Spinal cord (tissue), 10 donors: ENCODE measurements at places on chromosomes 2 and 18.
A peak's percentile ranks its signal among the peaks of the same experiment; 100 is the strongest.

DNA sequence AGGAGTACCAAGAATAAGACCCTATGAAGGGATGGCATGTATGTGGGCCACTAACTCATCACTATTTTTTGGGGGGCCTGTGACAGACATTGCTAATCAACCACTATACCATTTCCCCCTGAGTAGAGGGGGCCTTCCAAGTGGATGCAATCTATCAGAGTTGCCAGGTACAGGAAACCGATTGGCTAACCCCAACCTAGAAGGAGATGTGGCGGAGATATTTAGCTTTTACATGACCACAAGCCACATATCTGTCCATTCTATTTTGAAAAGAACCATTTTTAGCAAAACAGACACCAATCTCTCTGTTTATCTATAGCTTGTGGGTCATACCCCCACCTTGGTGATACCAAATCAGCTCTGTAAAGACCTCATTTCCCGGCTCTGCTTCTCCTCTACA lies 51.0 kb downstream of the PAX8 start:
- no peak for DNase-seq

DNA sequence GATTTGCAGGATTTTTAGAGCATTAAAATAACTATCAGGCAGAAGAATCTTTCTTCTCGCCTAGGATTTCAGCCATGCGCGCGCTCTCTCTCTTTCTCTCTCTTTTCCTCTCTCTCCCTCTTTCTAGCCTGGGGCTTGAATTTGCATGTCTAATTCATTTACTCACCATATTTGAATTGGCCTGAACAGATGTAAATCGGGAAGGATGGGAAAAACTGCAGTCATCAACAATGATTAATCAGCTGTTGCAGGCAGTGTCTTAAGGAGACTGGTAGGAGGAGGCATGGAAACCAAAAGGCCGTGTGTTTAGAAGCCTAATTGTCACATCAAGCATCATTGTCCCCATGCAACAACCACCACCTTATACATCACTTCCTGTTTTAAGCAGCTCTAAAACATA lies 137.0 kb downstream of the MEIS1 start:
- DNase-seq: no peak

- DNase-seq: peak; percentile 0
Observed at GRCh38 chr2:241799522-241800197, 9.3 kb upstream of the NEU4 start.

DNA sequence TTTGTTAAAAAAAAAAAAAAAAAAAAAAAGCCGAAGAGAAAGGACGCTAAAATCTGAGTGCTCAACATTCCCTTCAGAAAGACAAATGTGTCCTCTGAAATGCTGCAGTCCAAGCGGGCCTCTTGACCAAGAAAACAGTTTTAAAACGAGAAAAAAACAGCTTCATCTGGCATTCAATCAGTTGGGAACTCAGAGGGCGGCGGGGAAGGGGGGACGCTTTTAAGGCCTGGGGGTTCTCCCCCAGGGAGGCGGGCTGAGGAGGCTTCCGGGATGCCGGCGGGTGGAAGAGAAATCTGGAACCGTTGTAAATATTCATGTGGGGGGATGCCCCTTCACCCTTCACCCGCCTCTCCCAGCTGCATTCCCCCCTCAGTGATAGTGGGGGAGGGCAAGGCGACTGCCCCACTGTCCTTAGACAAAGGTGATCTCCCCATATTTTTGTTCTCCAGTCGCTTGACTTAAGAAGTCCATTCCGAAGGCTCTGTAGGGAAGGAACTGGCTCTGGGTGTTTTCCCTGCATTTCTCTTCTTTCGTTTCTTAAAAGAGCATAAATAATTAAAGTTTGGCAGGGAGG lies 3.3 kb upstream of the HOXD11 start:
- no peak for DNase-seq

- DNase-seq: no peak
Observed at GRCh38 chr2:54516842-54517241, 60.7 kb downstream of the SPTBN1 start.

GRCh38 chr2:127820080-127820668 lies 9.2 kb upstream of the WDR33 start:
- DNase-seq: no peak

DNA sequence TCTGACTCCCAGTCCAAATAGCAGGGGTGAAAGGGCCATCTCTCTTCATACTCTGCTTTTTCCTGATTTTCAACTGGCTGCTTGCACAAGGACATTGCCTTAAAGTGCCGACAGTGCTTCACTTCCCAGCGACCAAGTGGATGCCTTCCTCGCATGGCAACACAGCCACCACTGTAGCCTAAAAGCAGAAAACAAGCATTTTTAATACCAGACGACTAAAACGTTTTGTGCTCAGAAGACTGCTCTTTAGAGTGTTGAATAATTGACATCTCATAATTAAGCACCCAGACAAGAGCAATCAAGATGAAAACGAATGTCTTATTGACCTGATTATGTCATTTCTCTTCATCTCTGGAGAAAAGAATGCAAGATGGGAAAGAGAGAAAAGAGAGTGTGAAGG lies 75.2 kb downstream of the PLA2R1 start:
- DNase-seq: no peak

DNA sequence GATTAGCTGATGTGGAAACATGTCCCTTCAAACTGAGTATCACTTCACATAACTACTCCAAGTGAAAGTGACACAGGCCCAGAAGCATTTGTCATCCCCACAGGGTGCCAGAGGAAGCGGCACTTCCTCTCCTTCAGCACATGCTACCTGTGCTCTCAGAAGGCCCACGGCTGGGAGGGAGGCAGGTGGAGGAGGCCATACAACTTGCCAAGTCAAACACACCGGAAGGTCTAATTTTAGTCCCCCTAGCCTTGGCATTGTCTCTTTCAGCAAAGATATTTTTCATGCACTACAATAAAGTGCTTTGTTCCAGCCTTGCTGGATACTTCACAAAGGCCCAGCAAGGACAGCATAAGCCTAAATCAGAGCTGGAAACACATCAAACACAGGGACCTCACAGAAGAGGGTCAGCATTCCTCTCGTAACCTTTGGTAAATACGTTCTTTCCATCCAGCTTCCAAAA lies 38.0 kb downstream of the VSNL1 start:
- DNase-seq: no peak

DNA sequence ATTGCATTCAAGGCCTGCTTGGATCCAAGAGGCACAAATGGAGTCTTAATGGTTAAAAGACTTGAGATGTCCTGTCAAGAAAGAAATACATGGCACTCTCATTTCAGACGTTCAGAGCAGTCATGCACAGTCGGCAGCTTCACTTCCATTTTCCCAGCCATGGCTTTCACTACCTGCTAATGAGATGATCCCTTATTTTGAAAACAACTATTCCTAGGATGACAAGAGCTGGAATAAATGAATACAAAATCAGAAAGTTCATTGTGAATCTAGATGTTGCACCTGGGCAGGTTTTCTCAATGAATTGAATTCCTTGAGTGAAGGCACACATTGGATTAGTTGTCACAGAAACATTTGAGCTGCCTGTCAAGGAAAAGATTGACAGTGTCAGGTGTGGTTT lies 25.7 kb downstream of the ABCG5 start:
- no peak for DNase-seq

- no peak for DNase-seq
Observed at GRCh38 chr2:97095661-97096060, 979 bp upstream of the FAHD2B start.

DNA sequence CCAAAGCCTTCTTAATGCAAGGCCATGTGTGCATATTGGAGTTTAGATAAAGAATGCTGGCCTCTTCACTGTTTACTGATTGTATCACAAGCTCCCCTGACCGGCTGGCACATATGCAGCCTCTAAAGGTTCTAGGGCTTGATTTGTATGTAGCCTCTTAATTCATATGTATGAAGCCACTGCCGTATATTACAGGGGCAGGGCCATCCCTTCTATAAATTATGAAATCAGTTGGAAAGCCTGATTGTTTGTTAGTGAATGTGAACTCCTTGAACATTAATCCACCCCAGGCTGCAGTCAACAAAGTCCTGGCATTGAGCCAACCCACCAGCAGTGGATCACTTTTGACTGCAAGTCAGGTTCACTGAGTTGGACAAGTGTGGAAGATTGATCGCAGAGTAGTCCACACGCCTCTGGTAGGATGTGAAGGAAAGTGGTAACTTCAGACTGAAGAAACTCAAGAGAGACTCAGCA lies 61.6 kb upstream of the PARD3B start:
- DNase-seq: no peak

GRCh38 chr2:41026613-41027012 lies 574.7 kb upstream of the SLC8A1 start:
- no peak for DNase-seq

GRCh38 chr18:25134861-25135260 lies 217.1 kb downstream of the ZNF521 start:
- DNase-seq: no peak

DNA sequence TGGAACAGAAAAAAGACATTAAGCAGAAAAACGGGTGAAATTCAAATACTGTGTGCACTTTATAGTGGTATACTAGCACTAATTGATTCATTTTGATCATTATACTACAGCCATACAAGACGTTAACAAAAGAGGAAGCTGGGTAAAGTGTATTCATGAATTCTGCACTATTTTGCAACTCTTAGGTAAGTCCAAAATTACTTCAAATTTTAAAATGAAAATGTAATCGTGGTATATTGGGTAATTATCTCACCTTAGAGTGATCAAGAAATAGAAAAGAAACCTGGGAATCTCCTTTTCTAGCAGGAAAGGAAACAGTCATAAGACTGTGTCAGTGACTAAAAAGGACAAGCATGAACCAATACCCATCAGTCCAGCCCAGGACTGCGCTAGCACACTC lies 5.4 kb downstream of the TGFBRAP1 start:
- no peak for DNase-seq

GRCh38 chr2:233121856-233122255 lies 61.7 kb downstream of the INPP5D start:
- no peak for DNase-seq

DNA sequence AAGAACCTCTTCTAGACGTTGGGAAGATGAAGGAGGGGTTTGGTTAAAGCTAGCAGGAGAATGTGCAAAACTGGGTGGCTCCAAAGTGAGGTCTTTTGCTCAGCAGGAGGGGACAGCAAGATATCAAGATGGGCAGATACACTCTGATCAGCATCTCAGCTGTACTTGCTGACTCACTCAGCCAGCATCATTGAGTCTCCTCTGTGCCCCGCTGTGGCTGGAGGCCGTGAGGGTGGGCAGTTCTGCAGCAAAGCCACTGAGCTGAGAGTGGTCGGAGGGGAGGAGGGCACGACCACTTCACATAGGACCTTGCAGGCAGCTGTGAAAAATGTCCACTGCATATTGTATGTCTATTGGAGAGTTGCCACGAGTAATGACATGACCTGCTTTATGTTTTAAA lies 152.0 kb downstream of the CAPN13 start:
- no peak for DNase-seq

- DNase-seq: no peak
Observed at GRCh38 chr2:207066791-207067460, 98.8 kb downstream of the KLF7 start.

DNA sequence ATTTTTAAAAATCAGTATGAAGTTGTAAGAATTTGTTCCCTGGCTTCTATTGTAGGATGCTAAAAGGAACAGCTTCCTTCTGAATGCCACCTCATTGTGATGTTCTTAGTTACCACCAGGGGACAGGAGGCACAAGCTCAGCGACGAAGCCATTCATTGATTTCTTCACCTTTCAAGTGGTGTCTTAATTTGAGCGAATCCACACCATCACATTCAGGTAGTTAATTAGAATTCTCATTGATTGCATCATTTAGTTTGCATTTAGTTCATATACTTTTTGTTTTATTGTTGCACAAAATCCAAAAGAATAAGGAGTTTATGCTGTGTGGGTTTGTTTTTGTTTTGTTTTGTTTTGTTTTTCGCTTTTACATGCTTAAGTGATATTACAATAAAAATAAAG lies 23.1 kb downstream of the CYP27C1 start:
- no peak for DNase-seq

GRCh38 chr2:38446418-38446817 lies 69.3 kb upstream of the ATL2 start:
- peak; percentile 44 for DNase-seq

DNA sequence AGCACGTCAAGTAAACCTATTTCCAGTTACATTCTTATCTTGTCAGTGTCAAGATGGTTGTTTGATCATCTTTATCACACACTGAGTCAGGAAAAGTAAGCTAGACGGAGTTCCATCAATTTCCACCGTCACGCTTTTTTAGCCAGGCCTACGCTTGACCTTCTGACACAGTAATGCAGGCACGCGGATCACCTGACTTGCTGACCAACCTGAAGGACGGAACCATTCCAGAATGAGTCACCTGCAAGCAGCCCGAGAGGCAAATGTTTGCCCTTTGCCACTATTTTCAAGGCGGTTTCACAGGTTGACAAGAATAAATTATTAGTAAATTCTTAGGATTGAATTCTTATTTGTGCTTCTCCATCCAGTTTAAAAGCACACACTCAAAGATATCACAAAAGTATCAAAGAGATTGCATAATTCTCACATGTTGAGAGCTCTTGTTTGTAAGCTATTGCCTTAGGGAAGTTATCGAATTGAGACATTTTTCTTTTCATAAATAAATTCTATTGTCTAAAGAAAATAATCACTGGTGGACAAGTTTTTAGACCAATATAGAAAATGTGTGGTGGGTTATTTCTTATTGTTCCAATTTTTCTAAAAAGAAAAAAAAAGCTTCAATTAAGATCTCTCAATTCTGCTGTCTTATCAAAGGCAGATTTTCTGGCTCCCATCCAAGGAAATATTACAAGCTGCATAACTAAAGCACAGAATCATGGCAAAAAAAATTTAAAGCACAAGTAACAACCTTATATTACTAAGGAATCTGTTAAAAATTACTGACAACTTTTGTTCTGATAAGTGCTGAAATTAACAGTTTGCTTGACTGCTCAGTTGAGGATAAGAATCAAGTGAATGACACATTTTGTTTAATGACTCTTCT lies 31.9 kb downstream of the UXS1 start:
- no peak for DNase-seq

GRCh38 chr2:201157694-201158093 lies 25.2 kb upstream of the CASP10 start:
- no peak for DNase-seq

DNA sequence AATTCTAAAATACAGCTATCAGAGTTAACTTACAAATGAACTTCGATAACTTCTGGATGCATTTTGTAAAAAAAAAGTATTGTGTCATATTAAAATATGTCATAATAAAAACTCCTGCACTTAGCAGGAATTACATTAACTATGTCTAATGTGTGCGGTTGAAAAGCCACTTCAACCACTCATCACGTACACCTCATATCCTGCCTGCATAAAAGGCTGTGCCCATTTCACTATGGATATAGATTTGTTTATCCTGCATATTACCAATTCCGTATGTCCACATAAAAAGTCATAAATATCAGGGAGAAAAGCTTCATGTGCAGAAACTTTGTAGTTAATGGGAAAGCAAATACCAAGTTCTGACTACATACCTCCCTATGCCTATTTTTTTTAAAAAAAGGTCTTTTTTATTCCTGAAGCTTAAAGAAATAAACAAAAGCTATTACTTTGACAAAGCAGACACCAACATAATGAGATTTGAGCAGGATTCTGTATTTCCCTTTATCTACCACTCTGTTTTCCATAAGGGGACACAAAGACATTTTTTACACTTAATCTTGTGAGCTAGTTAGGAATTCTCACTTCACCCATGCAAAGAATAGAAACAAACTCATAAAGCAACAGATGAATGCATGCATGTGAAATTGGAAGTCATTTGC lies 96.1 kb downstream of the PPP1R1C start:
- DNase-seq: no peak

- no peak for DNase-seq
Observed at GRCh38 chr2:102761763-102762162, at the start of gene TMEM182. TMEM182 (plus strand) TSS chr2:102762031; CDS start chr2:102762218, 187 bp downstream.

- no peak for DNase-seq
Observed at GRCh38 chr18:35611518-35611917, 30.0 kb downstream of the GALNT1 start.

- DNase-seq: no peak
Observed at GRCh38 chr18:28729321-28729720, 552.4 kb upstream of the CDH2 start.

- no peak for DNase-seq
Observed at GRCh38 chr18:62069556-62069955, 117.3 kb downstream of the PIGN start.
